ENCODE measurements at places on chromosomes 4 and X.

DNA sequence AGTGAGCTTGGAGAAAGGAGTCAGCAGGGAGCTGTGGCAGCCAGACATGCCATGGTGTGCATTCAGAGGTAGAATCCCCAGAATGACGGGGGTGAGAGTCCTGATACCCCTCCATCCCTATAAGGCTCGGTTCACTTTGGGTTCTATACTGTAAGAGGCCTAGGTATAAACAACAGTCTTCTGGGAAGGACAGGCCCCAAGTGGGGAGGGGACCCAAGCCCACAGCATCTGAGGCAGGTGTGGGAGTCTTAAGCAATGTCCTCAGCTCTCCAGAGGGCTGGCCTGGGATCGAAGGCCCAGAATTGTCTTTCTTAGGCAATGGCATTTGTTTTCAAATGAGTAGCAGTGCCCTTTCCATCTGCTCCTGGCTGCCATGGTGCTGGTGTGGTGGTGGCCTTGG, 50.2 kb upstream of the MAMLD1 start:
- no peak for DNase-seq

GRCh38 chr4:38213083-38213805, 253.0 kb downstream of the PTTG2 start:
- DNase-seq: no peak

DNA sequence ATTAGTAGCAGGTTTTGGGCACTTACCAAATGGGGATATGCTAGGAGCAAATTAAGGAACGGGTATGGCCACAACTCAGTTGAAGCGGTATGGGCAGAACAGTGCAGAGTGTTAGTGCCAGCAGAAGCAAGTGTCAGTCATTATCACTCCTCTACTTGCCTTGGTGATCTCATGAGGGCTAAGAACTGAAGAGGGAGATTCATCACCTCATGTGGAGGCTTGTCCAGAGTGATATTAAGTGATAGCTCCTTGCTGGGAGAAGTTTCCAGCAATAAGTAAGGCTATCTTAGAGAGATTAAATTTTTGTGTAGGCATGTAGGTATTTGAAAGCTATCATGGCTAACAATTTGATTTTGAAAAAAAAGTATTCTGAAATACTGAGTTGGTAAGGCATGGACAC, 615.4 kb upstream of the SMIM31 start:
- DNase-seq: no peak

GRCh38 chr4:2942532-2943363, 20.5 kb downstream of the NOP14 start:
- no peak for DNase-seq

DNA sequence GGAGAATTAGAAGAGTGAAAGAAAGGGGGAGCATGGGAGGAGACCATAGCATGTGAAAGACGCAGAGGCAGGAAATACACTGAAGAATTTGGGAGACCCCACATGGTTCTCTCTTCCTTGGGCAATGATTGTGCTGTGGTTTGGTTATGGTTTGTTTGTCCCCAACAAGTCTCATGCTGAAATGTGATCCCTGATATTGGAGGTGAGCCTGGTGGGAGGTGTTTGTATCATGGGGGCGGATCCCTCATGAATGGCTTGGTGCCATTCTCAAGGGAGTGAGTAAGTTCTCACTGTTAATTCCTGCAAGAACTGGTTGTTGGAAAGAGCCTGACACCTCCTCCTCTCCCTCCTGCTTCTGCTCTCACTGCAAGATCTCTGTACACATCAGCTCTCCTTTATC, 78.6 kb upstream of the RAI2 start:
- no peak for DNase-seq

DNA sequence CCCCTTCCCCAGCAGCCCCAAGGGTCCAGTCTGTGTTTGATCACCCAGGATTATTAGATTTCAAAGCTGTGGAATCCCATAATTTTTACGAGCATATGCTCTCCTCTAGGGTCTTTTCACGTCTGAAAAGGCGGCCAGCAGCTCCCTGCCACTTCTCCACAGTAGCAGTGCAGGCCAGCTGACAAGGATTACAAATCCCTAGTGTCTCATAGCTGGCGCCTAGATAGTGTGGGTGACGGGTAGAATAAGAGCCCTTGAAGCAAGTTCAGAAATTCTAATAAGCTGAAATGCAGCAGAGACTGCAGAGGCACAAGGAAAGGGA, 79.4 kb downstream of the RLIM start:
- no peak for DNase-seq

DNA sequence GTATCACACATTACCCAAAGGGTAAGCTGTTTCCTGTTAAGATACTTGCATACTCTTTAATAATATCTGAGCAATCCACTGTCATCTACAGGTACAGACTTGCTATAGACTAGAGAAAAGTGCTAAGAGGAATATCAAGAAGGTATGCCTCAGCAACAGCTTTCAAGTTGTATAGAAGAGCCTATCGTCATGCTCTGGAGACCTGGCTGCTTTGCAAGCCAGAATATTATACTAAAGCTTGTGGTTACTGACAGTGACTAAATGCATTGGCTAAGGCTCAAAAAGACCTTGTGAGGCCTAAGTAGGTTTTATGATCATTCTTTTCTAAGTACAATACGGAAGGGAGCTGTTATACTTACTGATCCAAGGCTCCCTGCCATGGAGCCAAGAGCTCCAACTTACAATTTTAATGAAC, 11.3 kb downstream of the LAMP2 start:
- DNase-seq: no peak

DNA sequence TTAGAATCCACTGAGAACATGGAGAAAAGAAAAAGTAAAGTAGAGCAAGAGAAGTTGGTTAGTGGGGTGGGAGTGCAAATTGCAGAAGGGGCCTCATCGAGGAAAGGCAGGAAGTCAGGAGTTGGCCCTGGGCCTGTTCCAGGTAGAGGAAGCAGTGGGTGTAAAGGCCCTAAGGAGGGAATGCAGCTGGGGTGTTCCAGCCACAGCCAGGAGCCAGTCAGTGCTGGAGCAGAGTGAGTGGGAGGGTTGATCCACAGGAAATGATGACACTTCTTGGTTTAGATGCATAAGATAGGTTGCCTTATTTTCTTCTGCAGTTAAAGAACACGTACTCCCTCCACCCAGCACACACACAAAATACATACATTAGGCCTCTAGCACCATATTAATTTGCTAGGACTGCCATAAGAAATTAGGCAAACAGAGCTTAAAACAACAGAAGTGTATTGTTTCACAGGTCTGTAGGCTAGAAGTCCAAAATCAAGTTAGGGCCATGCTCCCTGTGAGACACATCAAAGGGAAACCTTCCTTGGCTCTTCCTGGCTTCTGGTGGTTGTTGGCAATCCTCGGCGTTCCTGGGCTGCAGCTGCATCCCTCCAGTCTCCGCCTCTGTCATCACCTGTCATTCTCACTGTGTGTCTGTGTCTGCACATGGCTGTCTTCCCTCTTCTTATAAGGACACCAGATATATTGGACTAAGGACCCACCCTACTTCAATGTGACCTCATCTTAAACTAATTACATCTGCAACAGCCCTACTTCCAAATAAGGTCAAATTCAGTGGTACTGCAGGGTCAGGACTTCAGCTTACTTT, 205.9 kb downstream of the AASDH start:
- no peak for DNase-seq

GRCh38 chr4:188452097-188452496, 312.9 kb downstream of the TRIML1 start:
- DNase-seq: no peak

GRCh38 chrX:16695079-16695676, 17.3 kb downstream of the CTPS2 start:
- peak; percentile 55 for DNase-seq

DNA sequence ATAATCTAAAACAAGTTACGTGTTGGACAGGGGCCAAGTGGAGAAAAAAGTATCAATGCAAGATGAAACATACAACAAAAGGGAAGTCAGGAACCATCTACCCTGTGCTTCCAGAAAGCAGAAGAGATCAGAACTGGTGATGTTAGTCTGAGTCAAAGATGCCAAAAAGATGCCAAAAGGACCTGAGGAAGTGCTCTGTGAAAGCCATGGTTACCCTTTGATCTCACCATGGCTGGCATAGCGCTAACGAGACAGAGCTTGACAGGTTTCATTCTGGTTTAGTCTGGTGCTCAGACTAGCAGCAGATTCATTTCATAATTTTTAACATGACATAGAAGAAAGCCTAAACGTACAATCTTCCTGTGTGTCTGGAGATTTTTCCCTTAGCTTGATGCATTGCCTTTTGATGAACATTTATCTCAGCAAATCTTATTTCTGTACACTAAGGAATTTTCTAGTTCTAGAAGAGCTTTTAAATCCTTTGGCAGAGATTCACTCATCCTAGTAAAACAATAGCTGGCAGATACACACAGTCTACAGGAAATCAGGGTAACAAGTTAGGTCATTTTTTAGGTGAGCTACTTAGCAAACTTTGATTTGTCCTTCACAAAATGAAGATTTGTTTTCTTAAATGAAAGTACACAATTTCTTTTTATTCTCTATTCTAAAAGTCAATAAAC, 87.7 kb downstream of the COL25A1 start:
- no peak for DNase-seq

DNA sequence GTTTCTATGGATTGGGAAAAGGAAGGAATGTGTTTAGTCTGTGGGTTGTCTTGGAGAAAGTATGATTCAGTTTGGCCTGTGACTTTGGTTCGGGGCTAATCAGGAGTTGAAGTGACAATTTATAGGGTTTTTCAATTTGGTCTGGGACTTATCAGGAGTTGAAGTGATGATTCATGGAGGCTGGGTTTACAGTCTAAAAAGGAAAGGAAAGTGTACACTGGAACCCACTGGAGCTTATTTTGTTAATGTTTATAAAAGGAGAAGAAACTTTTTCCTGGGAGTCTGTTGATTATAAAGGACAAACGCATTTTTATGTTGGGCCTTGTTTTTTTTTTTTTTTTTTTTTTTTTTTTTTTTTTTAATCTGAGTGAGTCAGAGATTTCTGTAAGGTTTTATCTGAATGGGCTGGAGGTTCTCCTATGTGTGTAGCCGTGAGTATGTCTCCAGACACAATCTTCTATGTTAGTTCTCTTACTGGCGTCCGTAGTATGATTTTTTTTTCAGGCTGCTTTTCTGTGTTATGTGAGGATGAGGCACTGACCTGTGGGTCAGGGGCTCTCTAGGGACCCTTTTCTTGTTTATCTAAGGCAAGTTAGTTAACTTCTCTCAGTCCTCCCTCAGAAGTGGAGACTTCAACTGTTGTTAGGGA, 33.0 kb upstream of the RAB9B start:
- no peak for DNase-seq
